Hematopoietic multipotent progenitor cell treated with erythropoietin and hydrocortisone succinate and interleukin-3 and kit ligand, for 17 days (in vitro differentiated cells): ENCODE measurements at places on chromosomes 2 and 18.

DNA sequence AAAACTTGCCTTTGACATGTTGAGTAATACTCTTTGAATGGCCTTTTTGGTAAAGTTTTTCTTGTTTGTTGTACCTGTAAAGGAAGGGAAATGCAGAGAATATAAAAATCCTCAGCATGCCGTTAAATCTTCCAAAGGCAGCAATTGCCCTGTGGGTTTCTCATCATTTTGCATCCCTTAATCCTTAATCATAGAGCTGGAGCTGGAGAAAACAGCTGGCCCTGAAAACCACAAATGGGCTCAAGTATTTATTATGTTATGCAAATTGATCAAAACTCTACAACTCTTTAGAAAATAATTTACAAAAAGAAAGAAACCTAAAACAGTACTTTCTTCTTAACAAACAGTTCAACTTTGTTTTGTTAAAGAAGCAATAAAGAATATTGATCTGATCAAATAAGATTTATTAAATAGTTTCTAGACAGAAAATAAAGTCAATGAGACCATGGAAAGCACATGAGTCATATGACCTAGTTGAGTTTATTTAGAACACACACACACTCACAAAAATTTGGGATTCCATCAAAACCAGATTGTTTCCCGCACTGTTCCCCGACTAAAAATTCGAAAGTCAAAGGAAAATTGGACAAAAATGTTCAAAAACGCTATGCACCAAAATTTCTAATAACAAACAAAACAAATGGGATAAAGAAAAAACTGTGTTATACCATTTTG is 309.0 kb downstream of the GULP1 start:
- no peak for DNase-seq

DNA sequence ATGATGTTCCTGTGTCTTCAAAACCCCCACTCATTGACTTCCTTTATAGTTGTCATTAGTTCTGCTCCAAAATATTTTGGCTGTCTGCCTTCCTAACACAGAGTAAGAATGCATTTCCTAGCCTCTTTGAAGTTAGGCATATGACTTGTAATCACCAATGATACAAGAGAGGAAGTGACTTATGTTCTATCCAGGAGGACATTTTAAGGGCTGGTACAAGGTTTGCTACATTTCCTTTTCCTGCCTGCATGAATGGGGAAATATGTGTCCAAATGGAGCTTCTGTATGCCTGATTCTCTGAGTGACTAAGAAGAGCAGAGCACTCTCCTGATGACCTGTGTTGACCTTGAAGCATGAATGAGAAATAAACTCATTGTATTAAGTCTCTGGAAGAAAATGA is 115.1 kb downstream of the PLCL1 start:
- no peak for DNase-seq

DNA sequence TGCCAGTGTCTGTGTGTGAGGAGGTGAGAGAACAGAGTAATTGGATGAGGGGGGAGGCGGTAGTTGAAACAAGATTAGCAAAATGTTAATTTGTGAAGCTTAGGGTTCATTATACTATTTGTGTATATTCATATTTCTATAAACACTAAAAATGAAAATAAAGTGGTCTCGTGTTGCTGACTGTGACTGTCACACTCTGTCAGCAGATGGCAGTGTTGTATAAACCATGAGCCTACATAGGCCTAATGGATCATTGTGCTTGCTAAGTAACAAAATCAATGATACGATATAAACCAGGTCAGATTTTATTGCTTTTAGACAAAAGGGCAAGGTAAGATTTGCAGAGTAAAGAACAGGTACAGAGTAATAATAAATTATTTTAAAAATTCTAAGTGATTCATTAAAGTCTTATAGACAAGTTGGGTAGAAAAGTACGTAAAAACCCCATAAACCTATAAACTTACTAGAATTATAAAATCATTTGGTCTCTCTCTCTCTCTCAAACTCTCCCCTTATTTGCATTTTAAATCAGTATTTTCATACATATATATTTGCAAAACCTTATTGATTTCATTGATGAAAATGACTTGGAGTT is 182.7 kb downstream of the RPIA start:
- DNase-seq: peak; percentile 74

DNA sequence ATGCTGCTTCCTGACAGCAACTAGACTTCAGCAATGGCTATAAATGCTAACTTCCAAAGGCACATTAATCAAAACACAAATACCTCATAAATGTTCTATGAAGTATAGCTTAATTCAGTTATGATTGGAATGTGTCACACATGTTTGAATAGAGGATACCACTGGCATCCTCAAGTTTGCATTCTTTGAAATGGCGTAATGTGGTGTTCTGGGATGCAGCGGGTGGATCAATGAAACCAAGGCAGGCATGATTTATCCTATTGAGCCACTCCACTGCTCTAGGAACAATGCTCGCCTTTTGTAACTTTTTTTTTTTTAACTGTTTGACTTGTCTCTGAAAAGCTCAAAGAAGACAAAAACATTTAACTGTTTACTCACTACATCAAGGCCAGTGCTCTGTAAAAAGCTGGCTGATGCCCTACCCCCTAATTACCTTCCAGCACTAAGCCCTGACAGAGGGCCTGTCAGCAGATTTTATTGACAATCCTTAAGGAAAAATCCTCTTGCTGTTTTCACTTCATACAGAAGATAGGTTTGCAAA is 278.8 kb upstream of the SESTD1 start:
- DNase-seq: no peak

DNA sequence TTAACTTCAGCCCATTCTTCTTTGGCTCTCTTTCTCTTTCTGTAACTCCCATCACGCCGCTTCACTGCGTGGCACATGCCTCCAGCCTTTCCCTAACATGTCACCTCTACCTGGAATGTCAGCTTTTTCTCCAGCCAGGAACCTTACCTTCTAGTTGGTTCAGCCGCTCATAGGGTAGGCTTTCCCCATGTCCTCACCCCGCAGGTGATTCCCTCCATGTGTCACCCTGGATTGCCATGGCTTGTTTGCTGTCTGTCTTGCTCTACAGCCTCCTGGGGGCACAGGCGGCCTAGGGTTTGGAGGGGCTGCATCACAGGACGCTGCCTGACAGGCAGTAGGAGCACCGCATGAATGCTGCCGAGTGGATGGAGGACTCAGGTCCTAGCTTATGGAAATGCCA is 39.2 kb downstream of the ARHGEF4 start:
- DNase-seq: no peak

DNA sequence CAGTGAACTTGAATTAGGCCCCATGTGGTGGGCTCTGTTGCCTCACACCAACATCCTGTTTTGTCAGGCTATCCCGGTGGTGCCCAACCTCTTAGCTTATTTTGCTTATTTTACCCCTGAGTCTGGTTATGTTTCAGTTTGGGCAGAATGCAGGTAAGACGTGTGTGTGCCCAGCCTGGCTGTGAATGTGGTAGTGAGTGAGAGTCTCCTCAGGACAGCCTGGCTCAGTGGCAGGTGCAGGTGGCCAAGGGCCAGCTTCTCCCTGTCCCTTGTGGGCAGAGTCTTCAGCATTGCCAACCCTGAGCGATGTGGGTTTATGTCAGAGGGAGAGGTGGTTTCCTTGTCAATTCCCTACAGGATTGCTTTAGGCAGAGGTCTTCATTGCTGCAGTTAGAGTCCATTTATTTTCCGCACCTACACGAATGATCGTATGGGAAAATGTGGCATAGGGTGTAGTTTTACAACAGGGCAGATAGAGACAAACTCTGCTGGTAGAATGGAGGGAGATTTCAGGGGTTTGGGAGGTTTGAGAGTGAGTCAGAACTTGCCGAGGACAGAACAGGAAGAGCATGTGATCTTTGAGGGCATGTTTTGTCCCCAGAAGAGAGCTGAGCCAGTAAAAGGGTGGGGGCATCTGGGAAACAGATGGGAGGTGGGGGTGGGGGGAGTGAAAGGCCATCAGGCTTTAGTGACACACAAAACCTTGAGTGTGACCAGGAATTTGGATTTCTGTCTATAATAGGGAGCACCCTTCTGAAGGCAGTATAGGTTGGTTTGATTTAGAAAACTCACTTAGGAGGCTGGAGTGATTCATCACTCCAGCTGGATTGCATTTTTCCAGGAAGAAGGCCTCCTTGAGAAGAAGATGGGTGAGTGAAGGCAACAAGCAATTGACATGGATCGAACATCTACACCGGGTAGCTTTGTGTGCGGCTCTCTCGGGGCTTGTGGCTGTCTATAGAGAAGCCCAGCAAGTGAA is 156.2 kb upstream of the CELF4 start:
- no peak for DNase-seq

DNA sequence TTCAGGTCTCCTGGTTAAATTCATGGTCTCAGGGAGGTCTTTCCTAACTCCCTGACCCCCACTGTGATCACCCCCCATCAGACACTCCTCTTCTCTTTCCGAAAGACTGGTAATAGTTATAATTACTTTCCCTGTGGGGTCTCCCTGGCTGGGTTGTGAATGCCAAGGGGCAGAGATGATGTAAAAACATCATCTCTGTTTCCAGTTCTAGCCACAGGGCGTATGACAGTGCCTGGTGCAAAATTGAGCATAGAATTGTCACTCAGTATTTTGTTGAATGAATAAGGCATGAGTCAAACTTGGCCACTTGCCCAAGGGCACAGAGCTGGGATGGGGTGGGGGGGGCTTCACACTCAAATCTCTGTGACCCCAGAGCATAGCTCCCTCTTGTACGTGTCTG is 65.2 kb downstream of the LTBP1 start:
- no peak for DNase-seq

DNA sequence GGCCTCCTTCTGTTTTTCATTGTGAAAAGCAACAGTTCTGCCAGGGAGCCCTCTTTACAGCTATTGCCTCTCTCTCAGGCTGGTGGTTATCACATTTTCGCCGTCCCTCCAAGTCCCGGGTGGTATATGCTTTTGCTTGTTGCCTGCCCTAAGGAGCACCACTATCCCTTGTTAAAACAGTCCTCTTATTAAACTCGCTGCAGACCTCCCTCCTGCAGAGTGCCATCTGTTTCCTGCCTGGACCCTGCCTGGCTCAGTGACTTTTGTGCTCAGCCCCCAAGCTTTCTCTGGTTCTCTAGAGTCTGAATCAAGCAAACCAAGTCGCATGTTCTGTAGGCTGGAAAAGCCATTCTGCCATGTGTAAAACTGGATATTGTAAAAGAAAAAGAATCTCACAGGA is 72.1 kb upstream of the FHL2 start:
- DNase-seq: no peak

GRCh38 chr2:74109551-74109950 is 38.2 kb downstream of the BOLA3 start:
- no peak for DNase-seq

GRCh38 chr2:232483923-232484627 is 3.6 kb downstream of the ECEL1 start:
- no peak for DNase-seq

- DNase-seq: no peak
These were observed 121.5 kb downstream of the EIPR1 start for GRCh38 chr2:3256157-3256556.

DNA sequence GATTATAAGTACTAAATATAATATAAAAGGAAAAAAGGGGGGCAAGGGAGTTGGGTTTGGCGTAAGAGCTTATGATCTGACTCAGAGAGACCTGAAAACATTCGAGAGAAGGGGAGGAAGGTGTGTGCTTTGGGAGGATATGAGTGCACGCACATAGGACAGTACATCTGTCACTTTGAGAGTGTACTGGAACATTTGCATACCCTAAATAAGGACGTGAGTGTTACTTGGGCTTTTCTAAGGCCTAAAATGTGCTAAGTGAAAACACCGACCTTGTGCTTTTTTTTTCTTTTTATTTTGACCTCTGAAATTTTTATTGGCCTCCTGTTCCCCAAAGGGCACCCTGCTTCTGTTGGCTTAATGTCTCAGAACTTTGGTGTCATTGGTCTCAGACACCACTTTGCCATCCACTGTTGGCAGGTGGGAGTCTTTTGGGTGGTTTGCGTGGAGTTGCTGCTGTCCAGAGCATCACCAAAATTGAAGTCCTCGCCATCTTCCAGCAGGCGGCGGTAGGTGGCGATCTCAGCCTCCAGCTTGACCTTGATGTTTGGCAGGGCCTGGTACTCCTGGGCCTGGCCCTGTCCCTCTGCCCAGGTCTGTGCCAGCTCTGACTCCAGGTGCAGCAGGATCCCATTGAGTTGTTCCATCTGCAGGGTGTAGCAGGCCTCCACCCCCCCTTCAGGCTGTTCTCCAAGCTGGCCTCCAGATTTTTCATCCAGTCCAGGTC is 57.7 kb downstream of the CD28 start:
- DNase-seq: no peak

DNA sequence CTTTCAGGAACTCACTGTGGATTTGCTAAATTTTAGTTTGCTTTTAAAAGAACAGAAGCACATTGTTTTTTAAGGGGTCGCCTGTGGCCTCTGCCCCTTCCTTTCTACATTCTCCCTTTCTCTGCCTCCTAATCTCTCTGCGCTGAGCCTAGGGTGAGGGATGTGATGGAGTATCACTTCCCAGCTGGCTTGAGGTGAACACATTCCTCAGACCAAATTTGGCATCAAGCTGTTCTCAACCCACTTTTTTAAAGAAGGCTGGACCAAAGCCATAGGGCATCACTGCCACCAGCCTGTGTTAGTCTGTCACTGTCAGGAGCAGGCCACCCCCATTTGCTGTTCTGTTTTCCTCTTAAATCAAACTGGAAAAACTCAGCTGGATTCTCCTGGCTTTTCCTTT is 27.4 kb downstream of the EIF4E2 start:
- no peak for DNase-seq

- DNase-seq: no peak
These were observed 45.2 kb upstream of the ST3GAL5 start for GRCh38 chr2:85933753-85934594.

DNA sequence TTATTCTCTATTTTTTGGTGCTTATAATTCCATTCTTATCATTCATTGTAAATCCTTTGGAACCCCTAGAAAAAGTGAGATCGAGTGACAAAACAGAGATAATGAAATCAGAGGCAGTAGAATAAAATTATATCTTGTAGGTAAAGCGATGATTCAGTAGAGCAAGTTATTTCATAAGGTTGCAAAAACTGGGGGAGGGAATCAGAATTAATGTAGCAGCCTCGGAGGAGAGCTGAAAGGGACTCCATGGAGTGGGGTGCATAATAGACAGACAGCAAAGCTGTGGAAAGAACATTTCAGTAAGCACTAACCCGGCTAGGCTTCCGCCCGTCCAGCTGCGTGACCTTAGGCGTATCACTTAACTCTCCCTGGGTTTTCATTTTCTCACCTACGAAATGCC is 289.7 kb downstream of the EN1 start:
- DNase-seq: no peak

DNA sequence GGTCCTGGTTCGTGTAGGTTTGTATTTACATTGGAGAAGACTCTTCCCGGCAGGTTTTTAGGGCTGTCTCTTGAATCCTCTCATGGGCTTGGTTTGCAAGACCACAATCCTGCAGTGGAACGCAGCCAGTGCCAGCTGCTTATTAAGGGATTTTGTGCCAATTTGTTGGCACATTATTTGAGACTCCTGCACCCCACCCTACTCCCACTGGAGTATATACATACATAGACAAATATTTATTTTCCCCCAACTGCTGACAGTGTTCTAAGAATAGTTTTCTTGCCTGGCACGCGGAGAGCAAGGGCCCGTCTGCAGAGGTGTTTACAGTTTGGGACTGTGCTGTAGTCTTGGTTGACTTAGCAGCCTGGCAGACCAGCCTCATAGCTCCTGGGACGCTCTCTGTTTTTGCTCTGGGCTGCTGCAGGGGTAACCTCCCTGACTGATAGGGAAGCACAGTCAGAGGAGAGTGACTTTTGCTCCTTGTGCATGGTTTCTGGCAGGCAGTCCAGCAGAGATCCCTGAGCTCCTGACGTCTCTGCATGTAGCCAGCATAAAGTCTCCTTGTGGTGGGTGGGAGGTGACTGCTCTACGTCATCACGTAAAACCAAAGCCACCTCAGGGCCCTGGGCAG is 1.9 kb downstream of the LDLRAD4 start:
- DNase-seq: no peak
